Lung microvascular endothelial cell (primary cell): ENCODE measurements at places on chromosomes 1 and 21. TPM values are rescaled to one million over a fixed set of nuclear protein-coding genes. Genes with fewer than 3 reads are reported as not detected.

Gene ZSWIM5
- total RNA-seq: 4.8 and 10.1 TPM in 2 replicates

Gene SERPINC1
- not detected in 2 replicates for total RNA-seq

Gene NES
- 32.9 and 57.3 TPM in 2 replicates for total RNA-seq

Gene TMEM51
- total RNA-seq: 5.9 and 9.3 TPM in 2 replicates

Gene PGLYRP3
- not detected in 2 replicates for total RNA-seq

Gene IGSF3
- total RNA-seq: 12.4 and 27.2 TPM in 2 replicates

Gene STIL
- 2.6 and 5.2 TPM in 2 replicates for total RNA-seq

Gene TSPAN2
- 0.79 and 0.87 TPM in 2 replicates for total RNA-seq

Gene LCE1E
- not detected in 2 replicates for total RNA-seq

Gene PRR9
- total RNA-seq: not detected in 2 replicates

Gene ABCA4
- 60.8 and 487 TPM in 2 replicates for total RNA-seq

Gene AQP10
- total RNA-seq: under 0.01 TPM in 1 of 2 replicates, not detected in the other

Gene RHBDL2
- not detected in 2 replicates for total RNA-seq

Gene ADORA1
- total RNA-seq: not detected in 2 replicates

Gene FABP3
- total RNA-seq: 0.20 and 0.87 TPM in 2 replicates

Gene DISP3
- under 0.01 TPM in 2 replicates for total RNA-seq
